NCI-H1105 (cell line): ENCODE measurements at places on chromosomes 1 and 21.

- DNase-seq: peak; percentile 41
Measured at GRCh38 chr1:65958561-65959350, 166.1 kb downstream of the PDE4B start.

- no peak for DNase-seq
Measured at GRCh38 chr1:35361638-35362037, 93.1 kb downstream of the ZMYM4 start.

- DNase-seq: no peak
Measured at GRCh38 chr1:243335292-243335691, 79.5 kb downstream of the SDCCAG8 start.

DNA sequence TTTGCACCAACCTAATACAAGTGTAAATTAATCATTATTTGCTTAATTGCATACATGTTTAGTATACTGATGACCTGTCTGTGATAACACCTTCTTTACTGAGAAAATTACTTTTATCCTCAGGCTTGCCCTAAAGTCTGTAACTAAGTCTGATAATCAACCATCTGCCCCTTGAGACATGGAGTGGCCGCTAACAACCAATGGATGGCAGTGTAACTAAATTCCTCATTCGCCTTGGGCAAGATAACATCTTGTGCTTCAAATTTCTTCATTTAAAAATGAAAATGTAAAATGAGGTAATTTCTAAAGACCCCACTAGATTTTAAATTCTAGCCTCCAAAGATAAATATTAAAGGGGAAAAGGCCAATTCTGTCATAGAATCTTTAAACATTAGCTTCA is 85.1 kb downstream of the ENAH start:
- DNase-seq: no peak

DNA sequence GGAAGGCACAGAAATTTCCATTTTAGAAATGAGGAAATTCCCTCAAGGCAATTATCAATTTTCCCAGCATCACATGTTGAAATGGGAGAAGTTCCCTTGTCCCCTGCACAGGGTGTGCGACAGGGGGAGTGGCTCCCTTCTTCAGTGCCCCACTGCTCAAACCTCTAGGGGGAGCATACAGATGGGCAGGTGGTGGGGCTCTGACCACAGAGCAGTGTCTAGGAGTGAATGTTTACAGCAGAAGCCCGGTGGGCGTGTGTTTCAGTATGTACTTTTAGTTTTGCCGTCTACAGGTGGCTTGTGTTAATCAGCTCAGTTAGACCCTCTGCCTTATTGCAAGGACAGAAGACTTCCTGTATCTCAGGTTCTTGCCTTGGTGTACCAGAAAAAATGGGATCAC is 493.7 kb upstream of the PLXNA2 start:
- DNase-seq: no peak

GRCh38 chr1:18118491-18118890 is 10.9 kb downstream of the IGSF21 start:
- peak; percentile 91 for DNase-seq

DNA sequence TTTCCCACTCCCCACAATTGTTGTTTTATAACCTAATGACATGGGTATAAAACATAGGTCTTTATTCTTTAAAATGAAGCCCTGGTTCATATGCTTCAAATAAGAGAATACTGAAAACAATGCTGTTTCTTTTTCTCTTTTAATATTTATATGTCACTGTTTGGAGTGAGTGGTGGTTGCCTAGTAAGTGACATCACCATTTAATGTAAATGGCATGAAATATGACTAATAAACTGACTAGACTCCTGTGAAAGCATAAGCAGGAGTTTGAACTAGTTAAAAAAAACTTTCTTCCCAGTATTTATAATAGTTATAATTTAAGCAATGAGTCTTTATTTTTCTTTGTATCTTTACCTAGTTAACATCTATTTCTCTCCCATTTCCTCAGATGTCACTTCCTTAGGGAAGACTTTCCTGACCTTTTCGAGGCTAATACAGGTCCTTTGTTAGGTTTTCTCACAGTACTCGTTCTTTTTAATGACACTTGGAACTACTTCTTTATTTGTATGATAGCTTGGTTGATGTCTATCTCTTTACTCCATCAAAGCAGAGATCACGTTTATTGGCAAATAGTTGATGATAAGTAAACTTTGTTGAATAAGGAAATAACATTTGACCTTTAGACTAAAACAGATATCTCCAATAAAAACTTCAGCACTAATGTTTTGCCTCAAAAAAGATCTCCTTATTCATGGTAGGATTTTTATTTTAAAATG is 105.4 kb upstream of the PDC start:
- DNase-seq: no peak
